Stimulated activated CD8-positive, alpha-beta memory T cell treated with anti-CD3 and anti-CD28 coated beads, Interleukin-2, amount 100 ng/mL, for 1 hour (primary cell): ENCODE measurements at places on chromosomes 3 and 15.

DNA sequence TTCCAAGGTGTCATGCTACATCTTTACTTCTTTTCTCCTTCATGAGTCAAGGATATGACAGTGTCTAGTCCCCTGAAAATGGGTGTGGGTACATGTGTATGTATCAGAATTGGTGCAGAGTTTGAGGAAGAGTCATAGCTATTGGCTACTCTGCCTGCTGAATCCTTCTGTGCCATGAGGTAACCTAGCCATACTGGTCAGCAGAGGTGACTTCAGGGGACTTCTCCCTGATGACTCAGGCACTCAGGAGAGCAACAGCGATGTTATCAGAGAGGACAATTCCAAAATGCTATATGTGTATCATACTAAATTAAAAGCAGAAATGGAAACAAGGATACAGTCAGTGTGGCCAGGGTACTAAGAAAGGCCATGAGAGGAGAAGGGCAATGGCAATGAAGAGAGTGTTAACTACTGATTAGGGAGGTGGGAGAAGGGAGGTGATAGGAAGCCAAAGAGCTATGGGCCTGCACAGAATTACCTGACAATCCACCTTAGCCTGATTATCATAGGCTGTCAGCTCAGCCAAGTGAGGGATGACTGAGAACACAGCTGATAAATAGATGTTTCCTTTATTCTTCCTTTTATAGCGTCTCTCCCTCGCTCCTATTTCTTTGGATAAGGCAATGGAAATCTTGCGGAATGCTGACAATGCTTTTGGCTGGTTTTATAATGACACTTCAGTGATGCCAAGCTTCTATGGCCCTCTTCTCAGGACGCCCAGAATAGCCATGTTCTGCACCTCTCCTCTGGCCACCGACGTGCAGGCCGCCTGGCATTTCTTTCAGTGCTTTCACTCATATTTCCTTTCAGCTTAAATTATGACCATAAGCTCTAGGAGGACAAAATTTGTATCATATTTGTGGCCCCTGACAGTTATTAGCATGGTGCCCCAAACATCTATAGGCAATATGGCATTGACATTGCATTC lies 90.6 kb downstream of the FGF12 start:
- DNase-seq: no peak

GRCh38 chr15:47872208-47872607 lies 154.9 kb downstream of the SEMA6D start:
- no peak for DNase-seq

DNA sequence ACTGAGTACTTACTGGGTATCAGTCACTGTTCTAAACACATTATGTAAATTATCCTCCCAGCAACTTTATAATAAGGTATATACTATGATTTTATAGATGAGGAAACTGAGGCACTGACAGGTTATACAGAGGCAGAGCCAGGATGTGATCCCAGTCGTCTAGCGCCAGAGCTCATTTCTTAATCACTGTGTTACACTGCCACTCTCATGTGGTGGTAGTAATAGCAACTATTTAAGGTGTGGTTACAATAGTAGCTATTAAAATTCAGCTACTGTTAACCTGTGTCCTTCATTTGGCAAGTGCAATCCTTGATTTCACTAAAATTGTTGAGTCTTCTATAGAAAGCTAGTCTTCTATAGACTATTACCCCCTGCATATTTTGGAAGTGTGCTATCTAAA lies 43.1 kb upstream of the TRPC1 start:
- no peak for DNase-seq

- DNase-seq: no peak
These were observed 171.0 kb upstream of the NECTIN3 start for GRCh38 chr3:110900576-110900975.

DNA sequence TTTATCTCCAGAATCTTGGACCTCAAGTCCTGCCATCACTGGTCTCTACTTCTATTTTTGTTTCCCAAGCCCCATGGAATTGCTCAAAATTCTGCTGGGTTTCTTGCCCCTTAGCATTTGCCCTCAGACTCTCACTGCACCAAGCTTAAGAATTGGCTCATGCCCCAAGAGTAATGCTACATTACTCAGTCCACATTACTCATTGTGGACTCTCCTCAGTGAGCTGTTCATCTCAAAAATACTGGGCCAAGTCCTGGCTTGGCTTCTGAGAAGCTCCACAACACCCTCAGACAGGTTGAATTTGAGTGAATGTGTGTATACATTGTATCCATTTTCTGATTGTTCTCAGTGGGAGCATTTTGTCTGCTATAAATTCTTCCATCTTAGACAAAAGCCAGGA lies 364.4 kb upstream of the ARHGEF26 start:
- no peak for DNase-seq
